ENCODE measurements at places on chromosomes 11 and 22.

- DNase-seq: no peak
Observed at GRCh38 chr11:19365743-19366410, 125.1 kb upstream of the E2F8 start.

DNA sequence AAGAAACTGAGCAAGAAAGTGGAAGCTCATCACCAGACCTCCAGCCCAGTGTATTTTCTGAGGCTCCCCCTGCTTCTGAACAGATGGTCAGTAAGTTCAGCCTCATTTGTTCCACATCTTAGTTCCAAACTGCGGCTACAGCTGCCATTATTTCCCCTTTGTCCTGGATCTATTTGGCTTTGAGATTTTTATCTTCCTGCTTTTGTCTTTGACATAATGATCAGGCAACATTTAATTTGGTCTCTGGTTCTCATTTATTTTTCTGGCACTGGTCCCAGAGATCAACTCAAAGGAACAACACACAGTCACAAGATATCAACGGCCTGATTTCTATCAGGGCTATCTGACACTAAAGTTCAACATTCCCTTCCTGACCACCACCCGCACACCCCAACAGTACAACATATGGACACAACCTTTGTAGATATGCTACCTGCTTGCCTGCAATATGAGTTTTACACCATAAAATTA, 137.5 kb downstream of the FAM76B start:
- DNase-seq: peak; percentile 93

- DNase-seq: no peak
Observed at GRCh38 chr22:32557444-32557843, 82.8 kb downstream of the FBXO7 start.

DNA sequence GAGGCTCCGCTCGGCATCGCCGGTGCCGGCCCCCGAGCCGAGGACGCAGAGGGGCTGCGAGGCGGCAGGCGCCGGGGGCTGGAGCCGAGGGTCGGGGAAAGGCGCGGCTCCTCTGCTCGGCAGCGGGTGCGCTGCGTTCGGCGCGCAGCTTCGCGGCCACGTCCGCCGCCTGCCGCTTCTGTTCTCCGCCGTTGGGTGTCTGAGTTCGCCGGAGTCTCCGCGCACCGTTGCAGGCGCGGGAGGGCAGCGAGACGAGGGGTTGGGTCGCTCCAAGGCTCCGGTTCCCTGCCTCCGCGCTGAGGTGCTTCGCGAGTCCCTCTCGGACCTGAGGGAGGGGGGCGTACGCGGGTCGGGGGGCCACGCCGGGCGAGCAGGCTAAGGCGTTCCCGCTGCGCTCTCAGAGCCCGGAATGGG, 347 bp downstream of the MN1 start:
- peak; percentile 20 for DNase-seq

DNA sequence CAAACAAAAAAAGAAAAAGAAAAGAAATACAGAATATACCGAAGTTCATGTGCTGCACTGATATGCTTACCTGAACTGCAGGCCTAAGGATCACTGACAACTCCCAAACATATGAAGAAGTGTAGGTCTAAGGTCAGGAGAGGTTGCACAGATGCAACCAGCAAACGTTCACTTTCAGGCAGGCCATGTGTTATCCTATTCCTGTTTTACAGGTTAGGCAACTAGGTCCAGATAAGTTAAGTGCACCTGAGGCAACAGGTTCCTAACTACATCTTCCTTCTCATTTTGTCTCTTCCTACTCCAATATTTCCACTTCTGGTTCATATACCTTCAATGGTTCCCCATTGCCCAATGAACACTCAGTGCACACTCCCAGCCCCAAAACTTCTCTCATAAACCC, 15.1 kb downstream of the PI4KA start:
- DNase-seq: no peak

All from NCI-H1105 treated with DMSO at 0.1 percent for 48 hours (cell line).